Activated CD4-positive, CD25-positive, alpha-beta regulatory T cell treated with anti-CD3 and anti-CD28 coated beads, Interleukin-2, amount 50 U/mL, for 72 hours (primary cell): ENCODE measurements at places on chromosomes 12 and 14.

- DNase-seq = no peak
These were observed 146.9 kb downstream of the PRKCH start for GRCh38 chr14:61468063-61468825.

GRCh38 chr12:110046451-110047187 is 1.7 kb downstream of the C12orf76 start:
- no peak for DNase-seq

- DNase-seq = no peak
These were observed 27.5 kb downstream of the BEST3 start for GRCh38 chr12:69671597-69671996.

GRCh38 chr12:123398177-123398549 is 14.2 kb downstream of the KMT5A start:
- DNase-seq = no peak
